ENCODE measurements at places on chromosomes 11 and 22. TPM values are rescaled to one million over a fixed set of nuclear protein-coding genes. Genes with fewer than 3 reads are reported as not detected.

The APLP2 gene
- total RNA-seq, result 589 TPM

The PAX6 gene
- total RNA-seq, result 0.49 TPM

The HSPB2 gene
- total RNA-seq, result not detected

The OR51E2 gene
- total RNA-seq, result not detected

The CATSPER1 gene
- total RNA-seq, result 0.15 TPM

The APOL1 gene
- 16.0 TPM for total RNA-seq

The GLB1L2 gene
- 10.4 TPM for total RNA-seq

The KIRREL3 gene
- total RNA-seq, result 0.36 TPM

The DGCR6 gene
- total RNA-seq, result 2.2 TPM

The BAIAP2L2 gene
- 0.18 TPM for total RNA-seq

The MYRF gene
- total RNA-seq, result 2.8 TPM

The CHRM1 gene
- total RNA-seq, result not detected

The SHANK3 gene
- 7.6 TPM for total RNA-seq

Data from Panc1 (cell line).